Esophagus squamous epithelium (tissue), 5 donors: ENCODE measurements at places on chromosomes 6 and 20. TPM values are rescaled to one million over a fixed set of nuclear protein-coding genes. Genes with fewer than 3 reads are reported as not detected.

SLC24A3 gene
- 6.4 TPM for total RNA-seq

TREML2 gene
- total RNA-seq: not detected

DNA sequence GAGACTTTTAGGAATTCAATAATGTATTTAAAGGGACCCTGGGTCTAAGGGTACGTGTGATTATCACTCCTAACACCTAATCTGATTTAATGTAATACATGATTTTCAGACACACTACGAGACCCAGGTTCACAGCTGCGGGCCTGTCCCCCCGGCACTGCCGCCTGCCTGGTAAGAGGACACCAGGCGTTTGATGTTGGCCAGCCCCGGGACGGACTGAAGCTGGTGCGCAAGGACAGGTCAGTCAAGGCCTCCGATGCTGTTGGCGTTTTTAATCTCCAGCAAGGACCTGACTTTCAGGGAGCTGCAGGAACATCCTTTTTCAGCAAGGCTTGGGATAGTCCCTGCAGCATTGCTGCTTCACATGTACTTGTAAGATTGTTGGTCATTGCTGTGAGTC lies 58.2 kb downstream of the IGF2R start:
- no peak for DNase-seq
- H3K4me1 ChIP-seq: peaks cover 8% of the 10 kb centered on the region
- H3K4me3 ChIP-seq: no peak overlapping the region

GRCh38 chr6:34144581-34145160 lies 1.2 kb downstream of the GRM4 start:
- no peak overlapping the region for H3K27ac ChIP-seq
- peaks cover 33% of the 10 kb centered on the region for H3K27me3 ChIP-seq
- H3K36me3 ChIP-seq: no peaks in the 10 kb centered on the region

DNA sequence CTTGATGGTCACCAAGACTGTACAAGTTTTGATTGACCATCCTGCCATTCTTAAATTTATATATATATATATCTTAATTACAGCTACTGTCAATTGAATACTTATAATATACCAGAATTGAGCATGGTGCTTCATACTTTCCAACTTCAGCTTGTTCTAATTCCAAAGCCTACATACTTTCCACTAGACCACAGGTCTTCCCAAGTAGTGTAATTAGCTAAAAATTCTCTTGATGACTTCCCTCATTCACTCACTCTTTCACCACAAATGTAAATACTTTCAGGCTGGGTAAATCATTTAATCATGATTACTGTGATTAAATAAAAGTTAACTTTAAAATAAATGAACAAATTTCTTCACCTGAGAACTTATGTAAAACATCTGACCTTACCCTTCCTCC lies 3.4 kb downstream of the ASF1A start:
- H3K36me3 ChIP-seq: no peaks in the 10 kb centered on the region
- H3K4me3 ChIP-seq: no peak overlapping the region
- H3K4me1 ChIP-seq: peaks cover 6% of the 10 kb centered on the region
- no peaks in the 10 kb centered on the region for H3K27me3 ChIP-seq
- no peak overlapping the region for H3K27ac ChIP-seq
